ENCODE measurements at places on chromosomes 12 and 14. TPM values are rescaled to one million over a fixed set of nuclear protein-coding genes. Genes with fewer than 3 reads are reported as not detected.

Gene CACNA2D4
- 1.9 TPM for polyA plus RNA-seq

Gene PLA2G1B
- polyA plus RNA-seq, result 0.27 TPM

Gene PRKD1
- 34.7 TPM for polyA plus RNA-seq

Gene STON2
- polyA plus RNA-seq, result 62.3 TPM

DNA sequence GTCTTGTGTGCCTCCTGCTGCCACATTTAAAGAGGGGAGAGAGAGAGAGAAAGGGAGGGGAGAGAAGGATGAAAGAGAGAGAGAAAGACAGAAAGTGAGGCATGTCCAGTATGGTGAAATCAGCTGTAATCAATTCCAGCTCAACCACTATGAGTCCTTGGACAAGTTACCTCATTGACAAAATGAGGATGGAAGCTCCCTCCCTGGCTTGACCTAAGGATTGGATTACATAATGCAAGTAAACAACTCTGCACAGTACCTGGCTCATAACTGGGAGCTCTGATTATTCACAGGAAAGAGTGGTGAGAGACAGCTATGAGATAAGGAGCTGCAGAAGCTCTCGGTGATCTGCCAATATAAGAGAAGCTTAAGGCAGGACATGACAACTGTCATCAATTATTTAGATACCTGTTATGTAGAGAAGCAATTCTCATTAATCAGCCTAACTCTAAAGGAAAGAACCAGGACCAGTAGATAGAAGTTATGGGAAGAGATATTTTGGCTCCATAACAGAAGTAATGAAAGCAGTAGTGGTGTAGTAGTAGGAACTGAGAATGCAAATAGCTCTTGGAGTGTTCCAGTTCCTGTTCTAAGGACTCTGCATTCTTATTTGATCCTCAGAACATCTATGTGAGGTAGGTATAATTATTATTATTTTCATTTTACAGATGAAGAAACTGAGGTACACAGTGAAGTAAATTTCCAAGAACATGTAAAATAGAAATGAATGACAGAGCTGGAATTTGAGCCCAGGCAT is 791.6 kb downstream of the DIO2 start:
- no peak for DNase-seq

DNA sequence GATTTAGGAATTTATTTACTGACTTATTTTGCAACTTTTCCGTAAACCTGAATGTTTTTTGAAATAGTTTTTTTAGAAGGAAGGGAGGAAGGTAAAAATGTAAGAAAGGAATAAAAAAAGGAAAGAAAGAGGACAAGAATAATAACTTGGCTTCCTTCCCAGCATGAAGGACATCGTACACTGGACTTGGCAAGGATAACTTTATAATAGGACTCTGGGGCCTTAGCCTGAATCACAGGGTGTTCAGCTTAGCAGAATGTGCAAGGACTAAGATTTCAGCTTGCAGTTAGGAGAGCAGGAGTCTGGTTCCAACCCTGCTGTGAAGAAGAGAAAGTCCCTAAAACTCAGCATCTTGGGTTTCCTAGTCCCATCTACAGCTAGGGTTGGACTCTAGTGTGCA is 1053.3 kb downstream of the VRK1 start:
- no peak for DNase-seq

DNA sequence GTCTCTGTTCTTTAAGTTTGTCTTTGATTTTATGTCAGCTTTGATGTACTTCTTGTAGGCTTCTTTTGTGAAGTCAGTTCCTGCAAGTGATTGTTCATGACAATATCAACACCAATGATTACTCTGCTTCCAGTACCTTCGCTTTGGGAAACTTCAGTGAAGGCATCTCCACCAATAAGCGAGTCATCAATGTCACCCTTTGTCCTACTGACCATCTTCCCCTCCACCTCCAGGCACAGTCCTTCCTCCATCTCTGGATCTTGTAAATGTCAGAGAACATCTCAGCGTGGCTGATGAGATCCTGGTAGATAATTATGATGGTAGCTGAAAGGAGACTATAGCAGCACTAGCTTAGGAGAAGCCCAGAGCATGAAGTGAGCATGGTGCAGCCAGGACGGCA is 40.4 kb upstream of the A2M start:
- DNase-seq, result no peak
